ENCODE measurements at places on chromosomes 1 and 21.

DNA sequence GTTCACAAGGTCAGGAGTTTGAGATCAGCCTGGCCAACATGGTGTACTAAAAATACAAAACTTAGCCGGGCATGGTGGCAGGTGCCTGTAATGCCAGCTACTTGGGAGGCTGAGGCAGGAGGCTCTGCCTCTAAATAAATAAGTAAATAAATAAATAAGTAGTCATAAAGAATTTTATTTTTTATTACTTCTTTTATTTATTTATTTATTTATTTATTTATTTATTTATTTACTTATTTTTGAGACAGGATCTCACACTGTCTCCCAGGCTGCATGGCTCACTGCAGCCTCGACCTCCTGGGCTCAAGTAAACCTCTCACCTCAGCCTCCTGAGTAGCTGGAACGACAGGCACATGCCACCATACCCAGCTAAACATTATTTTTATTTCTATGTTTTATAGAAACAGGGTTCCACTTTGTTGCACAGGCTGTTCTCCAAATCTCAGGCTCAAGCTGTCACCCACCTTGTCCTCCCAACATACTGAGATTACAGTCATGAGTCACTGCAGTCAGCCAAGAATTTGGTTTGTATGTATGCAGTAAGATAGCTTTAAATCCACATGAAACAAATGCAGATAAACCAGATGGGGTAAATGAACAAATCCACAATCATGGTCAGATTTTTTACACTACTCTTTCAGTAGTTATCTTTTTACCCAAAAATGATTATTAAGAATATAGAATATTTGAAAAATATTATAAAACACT, 523.3 kb upstream of the RGS18 start:
- DNase-seq: no peak

DNA sequence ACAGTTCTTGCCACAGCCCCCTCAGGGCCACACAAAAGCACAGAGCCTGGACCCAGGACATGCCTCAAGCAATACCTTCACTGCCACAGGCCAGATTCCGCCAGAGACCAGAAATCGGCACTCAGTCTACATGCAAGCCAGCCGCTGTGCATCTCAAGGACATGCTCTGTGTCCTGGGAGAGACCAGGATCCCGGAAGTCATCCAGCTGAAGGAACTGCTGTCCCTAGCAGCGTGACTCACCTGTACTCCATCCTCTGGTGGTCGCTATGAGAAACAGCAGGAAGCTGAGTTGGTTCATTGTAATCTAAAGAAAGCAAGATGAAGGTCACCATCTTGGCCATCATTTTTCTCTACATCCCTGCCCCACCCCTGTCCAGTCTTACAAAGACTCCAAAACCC, 401 bp downstream of the ITLN1 start:
- no peak for DNase-seq

DNA sequence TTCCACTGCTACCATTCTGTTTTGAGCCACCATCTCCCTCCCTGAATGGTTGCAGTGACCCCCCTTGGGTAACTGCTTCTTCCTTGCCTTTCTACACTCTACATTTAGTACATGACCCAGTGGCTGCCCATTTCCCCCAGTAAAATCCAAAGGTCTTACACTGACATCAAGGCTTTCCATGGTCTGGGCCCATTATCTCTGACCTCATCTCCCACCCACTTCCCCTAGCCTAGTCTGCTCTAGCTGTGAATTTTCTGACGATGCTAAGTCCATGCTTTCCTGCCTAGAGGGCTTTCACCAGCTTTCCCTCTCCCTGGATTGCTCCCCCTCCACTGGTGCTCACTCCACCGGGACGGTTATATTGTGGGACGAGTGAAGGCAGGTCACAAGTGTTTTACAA, 219.2 kb downstream of the RYR2 start:
- DNase-seq: no peak

GRCh38 chr1:16980473-16981268, at the start of gene MFAP2:
Gene MFAP2 (minus strand): TSS chr1:16980620. CDS start chr1:16978273, 2,347 bp downstream.
- DNase-seq: no peak

DNA sequence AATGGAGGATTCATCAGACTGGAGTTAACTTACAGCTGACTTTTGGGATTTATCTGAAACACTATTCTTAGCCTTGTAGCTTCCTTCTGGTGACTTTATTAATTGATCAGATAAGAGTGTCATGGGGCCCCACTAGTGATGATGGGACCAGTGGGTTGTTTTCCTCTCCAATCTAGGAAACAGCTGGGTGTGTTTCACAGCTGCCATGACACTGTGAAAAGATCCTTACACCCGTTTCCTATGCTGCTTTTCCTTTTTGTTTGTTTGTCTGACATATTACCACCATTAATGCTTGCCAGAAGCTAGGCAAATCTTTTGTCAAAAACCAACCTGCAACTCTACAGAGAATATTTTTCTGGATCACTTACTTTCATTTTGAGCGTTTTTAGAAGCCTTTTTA, 86.2 kb downstream of the ZBTB18 start:
- no peak for DNase-seq

DNA sequence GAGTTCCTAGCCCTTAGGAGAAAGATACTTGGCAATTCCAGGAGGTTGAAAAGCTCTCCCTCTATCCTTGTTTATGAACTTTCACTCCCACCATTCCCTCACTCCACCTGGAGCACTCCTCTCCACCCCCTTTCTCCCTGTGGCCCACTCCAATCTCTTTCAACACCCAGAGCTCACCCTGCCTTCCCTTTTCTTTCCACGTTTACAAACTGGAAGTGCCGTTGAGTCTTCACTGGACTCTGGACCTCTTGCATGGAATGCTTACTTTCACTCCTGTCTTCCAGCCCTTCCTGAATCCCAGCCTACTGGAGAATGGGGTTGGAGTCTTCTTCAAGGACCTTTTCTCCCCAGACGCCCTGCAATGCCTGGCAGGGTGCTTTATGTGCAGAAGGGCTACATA, 198.5 kb downstream of the RHOU start:
- no peak for DNase-seq

- peak; percentile 70 for DNase-seq
Measured at GRCh38 chr1:220786337-220787068, at the start of gene MTARC1. Gene MTARC1 (plus strand): TSS chr1:220786913. CDS start chr1:220786945, 32 bp downstream.

- no peak for DNase-seq
Measured at GRCh38 chr1:28815533-28816185, 3.7 kb downstream of the OPRD1 start.

- no peak for DNase-seq
Measured at GRCh38 chr1:94239796-94240195, 2.4 kb upstream of the ARHGAP29 start.

DNA sequence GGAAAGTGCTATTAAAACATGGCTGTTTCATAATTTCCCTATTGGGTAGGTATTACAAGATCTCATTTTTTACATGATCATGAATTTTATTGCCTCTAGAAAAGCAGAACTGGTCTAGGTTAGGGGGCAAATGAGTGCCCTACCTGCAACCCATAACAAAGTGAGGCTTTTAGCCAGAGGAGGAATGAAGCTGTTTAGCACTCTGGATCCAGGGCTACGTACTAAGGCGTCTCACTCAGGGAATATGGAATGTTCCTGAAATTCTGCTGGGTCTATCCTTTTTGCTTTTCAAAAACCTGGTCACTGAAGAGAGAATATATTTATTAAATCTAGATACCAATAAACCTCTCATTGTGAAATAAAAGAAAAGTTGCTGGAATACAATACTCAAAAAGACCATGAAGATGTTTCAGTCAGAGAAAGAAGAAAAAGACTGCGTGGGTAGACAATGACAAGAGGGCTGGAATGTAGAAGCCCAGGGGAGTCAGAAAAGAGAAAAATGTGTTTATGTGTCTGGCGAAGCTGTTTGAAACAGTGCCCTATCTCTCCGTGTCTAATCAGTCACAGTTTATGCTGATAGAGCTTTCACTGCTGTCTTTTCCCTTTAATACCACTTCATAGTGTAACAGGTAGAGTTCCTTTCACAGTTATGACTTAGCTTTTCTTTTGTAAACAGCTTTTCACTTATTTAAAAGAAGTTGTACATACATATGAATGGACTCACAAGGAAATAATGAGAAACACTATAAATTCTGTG, 25.0 kb upstream of the SYDE2 start:
- no peak for DNase-seq

DNA sequence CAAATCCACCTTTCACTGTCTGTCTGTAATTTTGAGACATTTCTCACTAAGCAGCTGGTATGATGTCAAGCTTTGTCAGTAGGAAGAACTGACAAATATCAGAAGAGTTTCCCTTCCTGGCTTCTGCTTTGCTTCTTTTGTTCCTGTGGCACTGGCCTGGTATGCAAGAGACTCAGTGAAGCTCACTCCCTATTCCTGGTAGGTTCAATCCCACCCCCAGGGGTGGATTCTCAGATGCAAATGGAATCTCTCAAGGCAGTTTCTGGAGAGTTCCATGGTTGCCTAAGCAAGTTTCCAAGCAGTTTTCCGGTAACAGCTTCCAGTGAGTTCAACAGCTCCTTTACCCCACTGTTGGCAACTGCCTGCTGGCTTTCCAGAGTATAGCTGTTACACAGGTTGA, 683.4 kb downstream of the PTPRC start:
- no peak for DNase-seq

GRCh38 chr1:221234791-221235190, 355.5 kb downstream of the HLX start:
- DNase-seq: no peak

DNA sequence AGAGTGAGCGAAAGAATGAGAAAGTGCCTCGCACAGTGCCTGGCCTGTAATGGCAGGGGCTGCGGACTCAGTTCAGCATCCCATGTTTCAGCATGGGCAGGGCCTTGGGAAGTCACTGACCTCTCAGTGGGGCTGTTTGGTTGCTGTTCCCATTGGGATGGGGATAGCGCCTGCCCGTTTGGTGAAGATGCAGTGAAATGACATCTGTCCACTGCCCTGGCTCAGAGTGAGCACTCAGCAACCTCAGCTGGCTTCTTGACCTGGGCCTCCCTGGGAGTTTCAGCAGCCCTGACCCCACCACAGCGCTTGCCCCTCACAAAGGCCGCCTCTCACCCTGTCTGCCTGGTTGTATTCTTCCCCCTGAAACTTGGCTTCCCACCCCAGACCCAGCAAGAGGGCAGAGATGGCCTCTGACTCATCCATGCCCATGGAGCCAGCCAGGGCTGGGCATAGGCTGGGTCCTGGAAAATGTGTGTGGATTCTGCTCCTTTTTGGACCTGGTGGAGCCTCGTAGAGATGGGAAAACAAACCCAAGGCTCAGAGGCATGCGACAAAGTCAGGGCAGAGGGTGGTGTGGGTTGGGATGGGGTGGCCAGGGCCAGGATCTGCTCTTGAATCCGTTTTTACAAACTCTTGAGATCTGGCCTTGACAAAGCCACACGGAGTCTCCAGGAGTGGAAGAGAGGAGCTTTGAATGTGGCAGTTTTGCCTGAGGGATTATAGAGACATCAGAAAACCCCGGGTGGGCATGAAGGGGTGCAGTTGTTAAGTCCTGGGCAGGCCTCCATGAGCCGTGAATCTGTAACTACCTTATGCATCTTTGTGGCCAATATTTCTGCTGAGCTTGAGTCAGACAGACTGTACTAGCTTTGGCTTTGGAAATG, 1.2 kb downstream of the XKR8 start:
- no peak for DNase-seq

- DNase-seq: no peak
Measured at GRCh38 chr1:106536741-106537140, 519.7 kb upstream of the PRMT6 start.

DNA sequence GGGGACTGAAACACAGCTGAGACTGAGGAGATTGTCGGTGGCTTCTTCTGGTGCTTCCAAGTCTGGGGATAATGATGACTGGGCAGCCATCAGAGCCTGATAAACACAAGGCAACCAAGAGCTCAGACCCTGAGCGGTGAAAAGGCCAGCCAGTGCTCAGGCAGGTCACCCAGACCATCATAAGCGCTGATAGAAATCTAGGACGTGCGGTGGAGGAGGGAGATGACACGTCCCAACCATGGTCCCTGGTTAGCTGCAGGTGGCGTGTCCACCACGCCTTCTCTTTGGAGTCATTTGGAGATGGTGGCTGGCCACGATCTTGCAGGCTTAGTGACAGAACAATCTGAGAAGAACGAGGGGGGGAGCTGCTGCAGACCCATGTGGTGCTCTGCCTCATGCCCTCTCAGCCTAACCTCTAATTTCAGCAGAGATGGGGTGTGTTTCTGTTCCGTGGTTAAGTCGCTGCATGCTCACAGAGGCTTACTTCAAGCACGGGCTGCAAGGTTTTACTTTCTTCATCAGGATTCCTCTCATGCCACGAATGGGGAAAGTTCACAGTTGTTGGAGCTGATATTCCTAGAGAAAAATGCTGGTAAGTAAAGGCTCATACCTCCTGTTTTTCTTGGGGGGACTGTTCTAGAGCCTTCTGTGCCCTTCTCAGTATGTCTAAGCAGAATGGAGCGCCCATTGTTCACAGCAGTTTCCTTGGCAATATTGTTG, 17.4 kb upstream of the IGSF5 start:
- no peak for DNase-seq

- no peak for DNase-seq
Measured at GRCh38 chr1:185244015-185244747, 72.9 kb downstream of the IVNS1ABP start.

GRCh38 chr1:94532077-94532476, 9.5 kb downstream of the F3 start:
- no peak for DNase-seq

GRCh38 chr1:33182896-33183295, 1.1 kb upstream of the TRIM62 start:
- no peak for DNase-seq

DNA sequence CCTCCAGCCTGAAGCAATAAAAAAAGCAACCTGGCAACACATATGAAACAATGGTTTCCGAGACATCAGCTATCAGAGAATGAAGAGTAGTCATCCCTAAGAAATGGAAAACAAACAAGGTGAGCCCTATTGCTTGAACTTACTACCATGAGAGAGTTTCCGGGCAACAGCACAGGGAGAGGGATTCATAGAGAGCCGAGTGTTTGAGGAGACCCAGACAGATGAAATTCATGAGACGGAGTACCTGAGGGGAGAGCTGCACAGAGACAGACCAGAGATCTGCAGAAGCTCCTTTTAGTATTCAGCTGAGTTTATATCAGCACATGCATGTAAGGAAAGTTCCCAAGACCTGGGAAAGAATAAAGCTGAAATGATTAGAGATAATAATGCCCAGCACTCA, 19.8 kb downstream of the CRB1 start:
- no peak for DNase-seq

GRCh38 chr1:53123453-53124140, 18.8 kb downstream of the SLC1A7 start:
- DNase-seq: no peak

Data from NCI-H1930 (cell line).